Right ventricle myocardium superior (tissue), 1 donor: ENCODE measurements at places on chromosomes 1 and 21.

DNA sequence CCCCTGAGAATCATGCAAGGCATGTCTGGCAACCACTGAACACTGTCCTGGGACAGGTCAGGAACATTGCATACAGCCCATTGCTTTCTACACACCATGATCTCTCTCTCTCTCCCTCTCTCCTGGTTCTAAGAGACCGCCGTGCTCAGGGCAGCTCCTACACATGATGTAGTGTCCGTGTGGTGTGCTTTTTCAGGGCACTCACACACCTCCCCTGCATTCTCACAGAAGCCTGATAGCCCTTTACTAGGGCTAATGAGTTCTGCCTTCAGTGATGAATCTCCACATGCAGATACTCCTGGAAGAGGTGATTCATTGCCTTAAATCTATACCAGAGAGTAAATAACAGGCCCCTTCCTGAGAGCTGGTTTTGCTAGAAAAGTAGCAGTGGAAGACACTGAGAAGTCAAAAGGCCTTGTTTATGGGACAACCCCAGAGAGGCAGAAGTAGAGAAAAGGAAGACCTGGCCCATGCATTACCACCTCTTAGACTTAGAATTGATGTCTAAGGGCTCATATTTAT is 7.2 kb upstream of the OLFML2B start:
- no peak for DNase-seq

DNA sequence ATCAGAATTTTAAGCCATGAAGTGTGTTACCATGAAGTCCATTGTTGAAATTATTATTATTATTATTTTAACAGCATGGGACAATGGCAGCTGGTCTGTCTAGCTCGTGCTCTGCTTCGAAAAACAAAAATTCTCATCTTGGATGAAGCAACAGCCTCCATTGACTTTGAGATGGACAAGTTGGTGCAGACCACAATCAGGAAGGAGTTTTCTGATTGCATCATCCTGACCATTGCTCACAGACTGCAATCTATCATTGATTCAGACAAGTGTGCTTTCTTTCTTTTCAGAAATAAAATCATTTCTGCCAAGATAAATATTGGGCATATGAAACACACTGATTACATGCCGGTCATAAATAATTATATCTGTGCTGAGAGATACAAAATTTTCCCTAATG is 21.0 kb downstream of the HSPA13 start:
- no peak for DNase-seq

DNA sequence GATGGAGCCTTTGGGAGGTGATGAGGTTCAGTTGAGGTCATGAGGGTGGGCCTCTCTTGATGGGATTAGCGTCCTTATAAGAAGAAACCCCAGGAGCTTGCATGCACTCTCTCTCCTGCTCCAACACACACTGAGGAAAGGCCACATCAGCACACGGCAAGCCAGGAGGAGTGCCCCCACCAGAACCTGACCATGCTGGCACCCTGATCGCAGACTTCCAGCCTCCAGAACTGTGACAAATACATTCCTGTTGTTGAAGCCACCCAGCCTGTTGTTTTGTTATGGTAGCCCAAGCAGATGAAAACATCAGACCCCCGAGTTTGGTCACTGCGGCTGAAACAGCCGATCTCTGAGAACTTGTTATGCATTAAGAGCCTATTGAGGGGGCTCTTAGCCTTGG is 64.8 kb upstream of the SOD1 start:
- DNase-seq = no peak

DNA sequence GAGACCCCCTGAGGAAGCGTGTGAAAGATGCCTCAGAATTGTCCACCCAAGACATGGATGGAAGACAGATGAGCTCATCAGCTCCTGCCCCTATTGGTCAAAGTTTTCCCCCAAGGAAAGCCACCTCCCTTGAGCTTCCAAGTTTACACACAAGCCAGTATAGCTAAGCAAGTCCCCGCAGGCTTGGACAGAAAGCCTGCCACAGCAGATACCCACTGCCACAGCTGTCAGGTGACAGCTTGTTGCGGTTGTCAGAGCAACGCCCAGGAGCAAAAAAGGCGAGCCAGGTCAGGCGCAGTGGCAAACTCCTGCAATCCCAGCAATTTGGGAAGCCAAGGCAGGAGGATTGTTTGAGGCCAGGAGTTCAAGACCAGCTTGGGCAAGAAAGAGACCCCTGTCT is 60.9 kb upstream of the IFNAR2 start:
- DNase-seq = no peak

DNA sequence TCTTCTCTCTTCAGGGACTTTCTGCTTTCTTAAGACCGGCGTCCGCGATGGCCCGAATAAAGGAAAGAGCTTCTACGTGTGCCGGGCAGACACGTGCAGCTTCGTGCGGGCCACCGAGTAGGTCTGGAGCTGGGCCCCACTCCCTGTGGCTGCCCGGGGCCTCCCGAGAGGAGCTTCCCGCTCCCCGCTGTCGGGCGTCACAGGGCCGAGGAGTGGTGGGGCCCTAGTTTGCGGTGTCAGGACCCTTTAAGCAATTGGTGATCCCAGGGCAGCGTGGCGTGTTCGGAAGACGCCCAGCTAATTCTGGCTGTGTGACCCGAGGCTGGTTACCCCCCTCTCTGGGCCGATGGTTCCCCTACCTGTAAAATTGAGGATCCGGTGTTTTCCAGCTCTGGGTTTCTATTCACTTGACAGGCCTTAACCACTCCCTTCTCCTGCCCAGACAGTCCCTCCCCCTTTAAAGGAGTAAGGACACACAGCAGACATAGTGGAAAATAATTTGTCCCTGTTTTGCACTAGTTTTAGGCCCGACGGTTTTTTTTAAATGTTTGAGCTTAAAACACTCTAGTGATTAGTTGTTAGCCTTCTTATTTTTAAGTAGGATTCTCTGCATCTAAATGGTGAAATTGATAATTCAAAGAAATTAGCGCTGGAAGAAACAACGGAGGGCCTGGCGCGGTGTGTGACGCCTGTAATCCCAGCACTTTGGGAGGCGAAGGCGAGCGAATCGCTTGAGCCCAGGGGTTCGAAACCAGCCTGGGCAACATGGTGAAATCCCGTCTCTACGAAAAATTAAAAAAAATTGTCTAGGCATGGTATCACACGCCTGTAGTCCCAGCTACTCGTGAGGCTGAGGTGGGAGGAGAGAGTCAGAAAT is 553 bp downstream of the TTF2 start:
- no peak for DNase-seq

GRCh38 chr1:204338997-204339396 is 20.7 kb downstream of the PLEKHA6 start:
- no peak for DNase-seq

GRCh38 chr21:31279986-31280385 is 64.1 kb downstream of the TIAM1 start:
- DNase-seq = no peak

GRCh38 chr1:200634261-200635122 is 13.9 kb upstream of the KIF14 start:
- DNase-seq = no peak

DNA sequence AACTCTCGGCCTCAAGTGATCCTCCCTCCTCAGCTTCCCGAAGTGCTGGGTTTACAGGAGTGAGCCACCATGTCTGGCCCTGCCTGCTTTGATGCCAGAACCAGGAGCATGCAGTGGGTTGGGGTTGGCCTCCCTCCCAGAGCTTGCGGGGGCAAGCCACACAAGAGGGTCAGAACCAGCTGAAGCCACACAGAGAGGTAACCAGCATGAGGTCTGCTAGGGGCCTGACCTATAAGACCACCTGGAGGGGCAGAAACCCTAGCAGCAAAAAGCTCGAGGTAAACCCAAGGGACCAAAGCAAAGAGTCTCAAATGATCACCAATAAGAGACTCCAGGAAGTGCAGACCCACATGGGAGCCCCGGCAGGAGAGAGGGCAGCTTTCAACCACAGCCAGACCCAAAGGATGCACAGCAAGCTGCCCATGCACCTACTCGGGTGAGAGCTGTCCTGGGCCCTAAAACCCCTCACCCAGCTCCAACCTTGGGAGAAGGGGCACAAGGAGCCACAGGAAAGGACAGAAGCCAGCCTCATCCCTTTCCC is 81.2 kb downstream of the TOMM20 start:
- no peak for DNase-seq

DNA sequence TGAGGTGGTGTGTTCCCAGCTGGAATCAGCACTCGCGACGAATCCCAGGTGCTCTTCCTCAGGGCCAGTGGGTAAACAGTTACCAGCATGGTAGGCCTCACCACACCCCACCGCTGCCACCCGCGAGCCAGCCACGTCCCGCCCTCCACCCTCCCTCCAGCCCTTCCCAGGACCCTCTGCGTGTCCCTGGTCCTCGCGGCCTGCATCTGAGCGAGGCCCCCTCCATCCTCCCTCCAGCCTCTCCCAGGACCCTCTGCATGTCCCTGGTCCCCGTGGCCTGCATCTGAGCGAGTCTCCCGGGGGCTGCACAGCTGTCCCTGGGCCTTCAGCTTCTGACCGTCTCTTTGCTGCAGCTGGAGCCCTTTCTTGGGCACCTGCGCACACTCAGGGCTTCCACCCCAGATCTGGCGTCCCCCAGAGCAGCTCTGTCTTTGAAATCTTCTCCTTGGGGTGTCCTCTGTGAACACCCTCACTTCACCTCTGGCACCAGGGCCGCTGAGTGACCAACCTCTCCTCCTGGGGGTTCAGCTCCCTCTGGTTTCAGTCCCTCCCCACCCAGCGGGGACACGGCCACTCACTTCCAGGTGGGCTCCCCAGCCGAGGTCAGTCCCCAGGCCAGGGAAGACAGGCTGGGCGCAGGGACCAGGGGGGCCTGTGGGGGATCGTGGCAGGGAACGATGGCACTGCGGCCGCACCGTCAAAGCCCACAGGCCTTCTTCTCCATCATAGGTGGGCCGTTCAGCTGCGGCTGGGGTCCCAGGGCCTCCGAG is 57.8 kb upstream of the COL6A2 start:
- DNase-seq = no peak

DNA sequence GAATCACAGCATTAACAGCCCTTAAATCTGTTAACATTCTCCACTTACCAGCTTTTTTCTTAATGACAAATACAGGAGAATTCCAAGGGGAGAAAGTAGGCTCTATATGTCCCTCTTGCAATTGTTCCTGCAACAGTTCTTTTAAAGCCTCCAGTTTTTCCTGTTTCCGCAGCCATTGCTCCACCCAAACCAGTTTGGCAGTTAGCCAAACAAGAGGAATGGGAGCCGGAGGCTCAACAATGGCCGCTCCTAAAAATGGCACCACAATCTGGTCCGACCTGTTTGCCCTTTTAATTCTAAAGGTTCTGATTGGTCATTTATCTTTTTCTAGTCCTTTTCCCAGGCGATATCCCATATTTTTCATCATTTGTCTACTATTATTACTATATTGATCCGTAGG is 14.0 kb upstream of the L1TD1 start:
- no peak for DNase-seq

DNA sequence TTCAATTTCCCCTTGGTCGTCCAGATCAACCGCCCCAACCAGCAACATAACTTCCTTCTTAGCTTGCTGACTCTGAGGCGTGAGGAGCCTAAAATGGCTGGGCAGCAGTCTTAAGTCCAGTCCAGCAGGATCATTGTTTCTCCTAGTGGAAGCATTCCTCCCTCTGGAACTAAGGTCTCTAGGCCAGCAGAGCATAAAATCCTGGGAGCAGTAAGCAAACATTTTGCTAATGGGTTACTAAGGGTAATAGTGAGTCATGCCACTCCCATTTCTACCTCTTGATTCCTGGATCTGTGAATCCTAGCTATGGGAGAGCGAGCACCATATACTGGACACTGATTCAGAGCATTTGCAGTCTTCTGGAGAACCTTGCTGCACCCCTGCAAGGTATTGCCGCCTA is 59.9 kb downstream of the ADSS2 start:
- no peak for DNase-seq

GRCh38 chr1:31010086-31010989 is 55.2 kb downstream of the PUM1 start:
- no peak for DNase-seq

DNA sequence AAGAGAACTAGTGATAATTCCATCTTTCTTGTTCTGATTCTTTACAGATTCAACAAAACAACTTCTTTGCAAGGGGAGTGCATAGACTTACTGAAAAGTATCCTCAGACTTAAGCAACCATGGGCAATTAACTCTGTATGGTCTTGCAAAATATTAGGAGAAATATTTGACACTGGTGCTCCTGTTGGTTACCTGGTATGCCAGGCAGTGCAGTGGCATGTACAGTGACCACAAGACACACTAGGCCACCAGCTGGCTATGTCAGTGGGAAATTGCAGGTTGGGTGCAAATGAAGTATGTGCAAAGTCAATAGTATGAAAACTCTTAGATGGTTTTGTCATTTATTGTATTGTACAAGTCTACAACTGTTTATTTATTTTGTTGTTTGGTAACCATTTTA is 34.5 kb downstream of the EPS15 start:
- DNase-seq = no peak

DNA sequence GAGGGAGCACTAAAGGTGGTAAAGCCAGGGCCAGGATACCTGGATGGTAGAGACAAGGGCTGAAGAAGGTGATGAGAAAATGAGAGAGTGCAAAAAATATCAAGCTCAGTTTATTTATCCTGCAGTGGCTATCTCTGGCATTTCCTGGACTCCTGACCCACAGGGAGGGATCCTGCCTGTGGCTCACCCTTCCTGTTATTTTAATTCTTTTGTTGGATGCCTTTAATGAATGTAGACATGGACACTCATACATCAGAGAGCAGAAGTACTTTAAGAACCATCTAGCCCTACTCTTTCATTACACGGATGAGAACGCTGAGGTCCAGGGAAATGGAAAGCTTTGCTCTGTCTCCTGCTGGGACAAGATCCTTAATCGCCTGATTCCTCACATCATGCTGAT is 20.6 kb downstream of the JUN start:
- no peak for DNase-seq

DNA sequence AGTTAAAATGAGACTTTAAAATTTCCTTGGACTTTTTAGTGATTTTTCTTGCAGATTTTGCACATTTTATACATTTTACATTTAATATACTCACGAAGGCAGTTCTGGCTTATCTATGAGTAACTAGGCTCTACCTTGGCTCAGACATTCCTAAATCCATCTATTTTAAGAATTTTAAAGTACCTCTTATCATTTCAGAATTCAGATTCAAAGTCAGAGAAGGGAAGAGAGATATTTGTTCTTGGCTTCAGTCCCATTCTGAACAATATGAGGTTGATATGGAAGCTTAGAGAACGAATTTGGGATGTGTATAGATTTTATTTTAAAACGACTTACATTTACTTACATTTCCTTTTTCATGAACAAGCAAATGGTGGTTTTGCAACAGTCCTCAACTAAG is 230.2 kb downstream of the LMO4 start:
- no peak for DNase-seq

- no peak for DNase-seq
These were observed 207.1 kb upstream of the ZC3H12A start for GRCh38 chr1:37267111-37267835.

GRCh38 chr1:16009030-16009460 is 5.0 kb downstream of the SRARP start:
- peak; percentile 88 for DNase-seq
